ENCODE measurements at places on chromosomes 13 and 19.

DNA sequence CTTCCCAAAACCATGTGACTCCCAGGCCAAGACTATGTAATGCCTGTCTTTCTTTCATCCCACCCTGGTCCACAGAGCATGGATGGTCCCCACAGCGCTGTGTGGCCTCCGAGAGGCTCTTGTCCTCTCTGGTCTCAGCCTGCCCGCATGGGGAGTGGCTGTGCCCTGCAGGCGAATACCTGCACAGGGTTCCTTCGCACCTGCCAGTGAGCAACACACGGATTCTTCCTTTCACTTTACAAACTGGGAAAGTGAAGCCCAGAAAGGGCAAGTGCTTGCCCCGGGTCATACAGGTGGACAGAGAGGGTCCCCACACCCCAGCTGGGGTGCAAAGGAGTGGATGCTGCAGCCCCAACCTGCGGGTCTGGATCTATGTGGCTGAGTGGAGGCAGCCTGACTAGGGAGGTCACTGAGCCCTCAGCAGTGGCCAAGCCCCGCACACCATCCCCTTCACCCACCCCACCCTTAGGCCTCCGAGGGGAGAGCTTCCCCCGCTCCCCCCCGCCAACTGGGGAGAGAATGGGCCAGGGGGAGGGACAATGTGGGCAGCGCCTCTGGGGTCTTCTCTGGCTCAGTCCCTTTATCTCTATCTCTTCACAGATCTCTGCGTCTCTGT, 747 bp upstream of the MARK4 start:
- DNase-seq = no peak

DNA sequence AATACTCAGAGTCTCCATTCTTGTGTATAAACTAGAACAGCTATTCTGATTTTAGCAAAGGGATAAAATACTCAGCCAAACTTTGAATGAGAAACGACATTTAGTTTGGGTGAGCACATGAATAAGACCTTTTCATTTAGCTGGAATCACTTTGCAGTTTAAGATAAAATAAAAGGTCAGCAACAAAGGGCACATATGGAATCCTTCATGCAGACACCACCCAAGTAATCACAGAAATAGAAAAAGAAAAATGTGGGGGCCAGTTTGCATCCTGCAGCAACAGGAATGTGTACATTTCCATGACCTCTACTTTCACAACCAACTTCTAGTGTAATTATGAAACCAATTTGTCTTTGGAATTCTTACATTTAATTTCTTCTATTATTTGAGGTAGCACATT, 1637.4 kb downstream of the PCDH9 start:
- no peak for DNase-seq

GRCh38 chr19:4369888-4370260, 26.5 kb downstream of the MPND start:
- peak; percentile 57 for DNase-seq

DNA sequence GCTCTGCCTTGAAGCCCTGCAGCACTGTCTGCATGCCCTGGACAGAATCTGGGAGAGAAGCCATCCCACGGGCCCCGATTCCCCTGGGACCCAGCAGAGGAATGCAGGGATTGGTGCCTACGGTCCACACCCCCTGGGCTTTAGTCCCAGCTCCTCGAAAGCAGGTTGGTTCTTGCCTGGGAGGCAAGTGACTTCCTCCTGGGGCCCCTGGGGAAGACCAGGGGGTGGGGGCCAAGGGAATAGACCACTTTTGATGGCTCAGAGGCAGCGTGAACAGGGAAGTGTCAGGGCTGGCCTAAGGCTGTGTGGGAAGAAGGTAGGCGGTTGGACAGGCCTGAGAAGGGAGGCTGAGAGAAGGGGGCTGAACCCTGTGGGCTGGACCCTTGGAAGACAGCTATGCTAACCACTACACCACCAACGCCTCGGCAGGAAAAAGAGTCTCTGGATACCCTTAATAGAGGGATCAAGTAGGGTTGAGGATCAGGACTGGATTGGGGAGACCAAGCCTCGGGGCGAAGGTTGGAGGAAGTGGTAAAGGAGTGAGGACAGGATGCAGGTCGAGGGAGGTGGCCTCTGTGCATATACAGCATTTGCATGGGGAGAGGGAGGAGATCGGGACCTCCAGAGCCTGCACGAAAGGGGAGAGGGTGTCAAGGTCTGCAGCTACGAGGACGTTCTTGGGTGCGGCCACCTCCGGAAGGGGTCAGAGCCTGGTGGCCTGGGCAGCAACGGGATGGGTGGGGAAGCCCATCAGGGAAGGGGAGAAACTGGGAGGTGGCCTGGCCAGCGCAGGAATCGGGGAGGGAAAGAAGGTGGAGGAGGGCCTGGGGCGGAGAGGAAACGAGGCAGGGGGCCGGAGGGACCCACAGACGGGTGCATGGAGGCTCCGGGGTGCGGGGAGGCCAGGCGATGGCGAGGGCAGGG, 709 bp downstream of the DPP9 start:
- DNase-seq = no peak

DNA sequence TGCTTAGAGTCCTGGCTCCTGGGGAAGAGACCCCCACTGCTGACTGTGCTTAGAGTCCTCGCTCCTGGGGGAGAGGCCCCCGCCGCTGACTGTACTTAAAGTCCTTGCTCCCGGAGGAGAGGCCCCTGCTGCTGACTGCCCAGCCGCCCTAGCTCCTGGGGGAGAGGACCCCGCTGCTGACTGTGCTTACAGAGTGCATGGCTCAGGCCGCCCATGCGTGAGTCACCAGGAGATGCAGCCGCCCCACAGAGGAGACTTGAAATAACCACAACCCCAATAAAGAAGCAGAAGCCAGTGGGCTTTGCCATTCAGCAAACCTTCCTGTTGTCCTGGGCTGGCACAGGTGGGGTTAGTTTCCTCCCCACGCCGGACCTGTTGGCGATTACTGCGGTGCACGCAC, 79.2 kb upstream of the C13orf46 start:
- no peak for DNase-seq

DNA sequence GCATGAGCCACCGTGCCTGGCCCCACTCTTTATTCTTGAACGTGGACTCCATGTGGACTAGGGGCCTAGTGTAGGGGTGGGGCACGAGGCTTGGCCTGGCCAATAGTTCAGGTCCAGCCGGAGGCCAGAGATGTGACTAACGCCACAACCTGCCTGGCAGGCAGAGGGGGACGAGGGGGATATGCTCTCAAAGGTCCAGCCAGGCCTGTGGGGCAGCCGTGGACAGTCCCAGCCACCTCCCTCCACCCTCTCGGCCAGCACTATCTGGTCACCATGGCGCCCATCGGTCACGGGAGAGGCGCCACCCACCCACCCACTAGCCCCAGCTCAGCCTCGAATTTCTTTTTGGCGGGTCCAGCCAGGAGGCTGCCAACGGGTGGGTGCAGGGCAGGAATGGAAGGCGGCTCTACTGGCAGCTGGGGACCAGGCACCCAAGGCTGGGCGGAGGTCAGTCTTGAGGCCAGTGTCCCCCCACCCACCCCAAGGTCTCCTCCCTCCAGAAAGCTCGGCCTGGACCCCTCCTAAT, 2.2 kb upstream of the CERS1 start:
- DNase-seq = no peak

- DNase-seq = no peak
Measured at GRCh38 chr19:39971380-39972035, 543 bp downstream of the PSMC4 start.

GRCh38 chr13:108226184-108226583, 8.0 kb downstream of the ABHD13 start:
- DNase-seq = no peak

- no peak for DNase-seq
Measured at GRCh38 chr13:94192431-94192975, 287.0 kb downstream of the DCT start.

DNA sequence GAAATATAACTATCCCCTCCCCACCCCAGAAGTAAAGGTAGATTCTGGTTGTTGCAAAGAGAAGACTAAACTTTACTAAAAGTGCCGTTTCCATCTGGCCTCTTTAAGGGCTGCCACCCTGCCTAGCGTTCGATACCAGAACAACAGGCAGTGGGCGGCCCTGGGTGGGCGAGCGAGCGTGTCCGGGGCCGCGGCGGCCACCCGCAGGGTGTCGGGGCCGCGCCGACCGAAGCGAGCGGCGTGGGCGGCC, 2.6 kb downstream of the FGF9 start:
- DNase-seq = no peak

- no peak for DNase-seq
Measured at GRCh38 chr13:74732736-74733385, 598.7 kb upstream of the KLF12 start.

DNA sequence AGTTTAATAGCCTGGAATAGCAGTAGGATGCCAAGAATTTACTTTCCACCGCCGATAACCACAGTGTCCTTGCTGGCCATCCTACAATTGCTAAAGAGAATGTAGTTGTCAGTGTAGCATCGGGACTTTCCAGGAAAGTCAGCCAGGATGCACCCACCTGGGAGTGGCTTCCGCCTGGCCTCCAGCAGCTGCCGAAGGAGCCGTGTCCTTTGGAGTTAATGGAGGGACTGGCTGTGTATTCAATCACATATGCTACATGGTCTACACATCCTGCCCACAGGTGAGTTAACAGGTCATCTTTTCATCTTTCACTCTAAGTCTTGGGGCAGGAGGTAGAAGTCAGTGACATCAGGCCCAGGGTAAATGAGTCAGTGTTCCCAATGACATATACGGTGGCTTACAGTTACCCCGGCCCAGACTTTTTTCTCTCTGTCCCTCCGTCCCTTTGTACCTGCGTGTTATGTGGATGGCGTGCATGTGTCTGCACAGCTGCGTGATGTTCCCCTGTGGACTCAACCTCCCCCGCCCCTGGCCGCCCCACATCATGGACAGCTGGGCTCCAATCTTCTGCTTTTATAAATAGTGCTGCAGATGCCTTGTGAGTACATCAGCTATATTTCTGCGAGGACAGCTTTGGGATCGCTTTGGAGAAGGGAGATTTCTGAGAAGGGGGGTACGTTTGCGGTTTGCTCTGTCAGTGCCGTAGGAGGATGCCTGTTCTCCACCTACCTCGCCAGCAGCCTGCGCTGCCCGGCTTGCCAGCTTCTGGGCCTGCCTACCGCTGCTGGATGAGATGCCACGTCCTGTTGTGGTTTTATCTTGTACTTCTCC, 63.1 kb downstream of the ATP11A start:
- no peak for DNase-seq

GRCh38 chr13:26459276-26460131, 98.0 kb upstream of the WASF3 start:
- no peak for DNase-seq

DNA sequence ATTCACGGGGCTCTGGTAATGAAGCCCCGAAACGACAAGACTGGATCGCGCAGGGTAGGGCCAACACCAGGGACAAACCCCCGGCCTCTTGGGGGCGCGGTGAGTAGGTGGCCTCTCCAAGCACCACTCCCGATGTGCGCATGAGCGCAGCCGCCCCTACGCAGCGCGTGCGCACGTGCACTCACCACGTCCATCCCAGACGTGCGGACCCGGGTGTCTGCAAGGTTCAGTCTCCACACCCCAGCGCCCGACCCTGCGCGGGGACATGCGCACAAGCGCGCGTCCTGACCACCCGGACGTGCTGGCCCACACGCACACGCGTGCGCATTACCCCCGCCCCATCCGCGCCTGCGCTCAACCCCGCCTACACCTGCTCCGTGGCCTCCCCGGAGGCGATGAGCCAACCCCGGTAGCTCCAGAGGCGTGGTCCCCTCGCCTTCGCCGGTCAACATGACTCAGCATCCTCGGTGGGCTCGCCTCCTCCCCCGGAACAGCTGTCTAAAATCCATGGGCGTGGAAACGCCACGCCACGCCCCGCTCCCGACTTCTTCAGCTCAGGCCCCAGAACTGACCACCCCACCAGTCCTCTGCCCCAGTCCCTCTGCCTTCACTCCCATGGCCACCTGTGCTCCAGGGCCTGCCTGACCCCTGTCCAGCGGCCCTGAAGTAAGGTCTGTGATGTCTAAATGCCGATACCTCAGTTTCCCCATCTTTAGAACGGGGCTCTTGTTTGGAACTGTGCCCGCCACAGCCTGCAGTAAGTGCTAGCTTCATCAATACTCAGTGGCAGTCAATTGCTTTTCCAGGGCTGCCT, 5.6 kb upstream of the GPI start:
- peak; percentile 76 for DNase-seq

DNA sequence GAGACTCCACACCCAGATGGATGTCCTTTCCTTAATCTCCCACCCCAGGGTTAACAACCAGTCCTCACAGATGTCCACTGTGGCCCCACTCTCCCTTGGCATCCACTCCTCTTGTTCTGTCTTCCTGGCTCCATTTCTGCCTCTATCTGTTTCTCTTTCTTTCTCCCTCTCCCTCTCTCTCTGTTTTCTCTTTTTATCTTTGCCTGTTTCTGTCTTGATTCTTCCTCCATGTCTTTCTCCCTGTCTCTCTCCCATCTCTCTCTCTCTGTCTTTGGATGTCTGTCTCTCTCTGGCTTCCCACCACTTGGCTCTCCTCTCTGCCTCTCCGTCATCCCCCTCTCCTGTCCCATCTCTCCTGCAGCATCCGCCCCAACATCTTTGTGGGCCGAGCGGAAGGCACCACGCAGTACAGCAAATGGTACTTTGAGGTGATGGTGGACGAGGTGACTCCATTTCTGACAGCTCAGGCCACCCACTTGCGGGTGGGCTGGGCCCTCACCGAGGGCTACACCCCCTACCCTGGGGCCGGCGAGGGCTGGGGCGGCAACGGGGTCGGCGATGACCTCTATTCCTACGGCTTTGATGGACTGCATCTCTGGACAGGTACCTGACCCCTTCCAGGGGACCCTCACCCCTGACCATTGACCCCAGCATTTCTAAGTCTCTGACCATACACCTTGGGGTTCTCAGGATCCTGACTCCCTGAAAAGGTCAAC, 24.4 kb downstream of the RYR1 start:
- DNase-seq = no peak

DNA sequence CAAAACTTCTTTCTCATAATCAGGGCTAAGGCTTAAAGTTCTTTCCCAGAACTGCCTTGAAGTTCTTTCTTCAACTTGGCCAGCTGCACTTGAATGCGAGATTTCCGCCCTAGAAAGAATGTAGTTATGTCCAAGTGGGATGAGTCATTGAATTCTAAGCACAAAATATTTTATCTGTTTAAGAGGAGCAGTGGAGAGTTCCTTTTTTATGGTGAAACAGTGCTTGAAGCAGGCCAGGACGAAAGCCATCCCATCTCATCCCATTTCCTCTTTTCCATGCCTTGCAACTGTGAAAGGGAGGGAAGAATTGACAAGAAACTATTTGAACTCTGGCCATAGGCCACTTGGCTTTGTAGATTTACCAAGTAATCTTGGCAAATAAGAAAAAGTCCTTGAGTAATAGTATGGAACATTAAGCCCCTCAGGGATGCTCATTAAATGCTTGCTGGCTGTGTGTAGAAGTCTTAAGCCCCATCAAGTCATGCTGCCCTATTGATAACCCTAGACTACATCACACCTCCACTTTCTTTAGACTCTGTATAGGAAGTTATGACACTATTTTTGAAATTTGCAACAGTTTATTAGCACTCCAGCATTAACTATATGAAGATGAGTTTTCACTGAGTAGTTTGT, 174.5 kb downstream of the KCTD12 start:
- no peak for DNase-seq

DNA sequence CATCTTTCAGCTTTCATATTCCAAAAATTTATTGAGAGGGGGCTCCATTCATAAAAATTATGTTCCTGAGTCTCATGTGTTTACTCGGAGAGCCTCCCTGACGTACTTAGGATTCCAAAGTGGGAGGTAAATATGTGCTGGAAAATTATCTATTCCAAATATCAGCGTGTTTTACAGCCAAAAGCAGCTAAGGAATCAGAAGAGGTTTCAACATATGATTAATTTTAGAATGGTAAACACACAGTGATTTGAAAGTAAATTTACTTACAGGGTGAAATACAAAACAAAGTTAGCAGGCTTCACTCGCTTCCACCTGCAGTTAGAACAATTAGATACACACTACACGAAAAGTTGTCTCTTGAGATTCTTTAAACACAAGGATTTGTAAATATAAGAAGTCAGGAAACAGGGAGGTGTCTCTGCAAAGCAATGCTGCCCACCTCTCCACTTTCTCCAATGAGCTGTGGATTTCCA, 313.8 kb upstream of the NBEA start:
- DNase-seq = no peak

All from activated CD8-positive, alpha-beta memory T cell treated with anti-CD3 and anti-CD28 coated beads for 1 hour (primary cell).